ENCODE measurements at places on chromosomes 7 and 10. TPM values are rescaled to one million over a fixed set of nuclear protein-coding genes. Genes with fewer than 3 reads are reported as not detected.

The DIP2C gene
- total RNA-seq: 20.3 TPM

GRCh38 chr10:125625586-125625985 lies 57.4 kb downstream of the TEX36 start:
- peak; percentile 64 for DNase-seq

DNA sequence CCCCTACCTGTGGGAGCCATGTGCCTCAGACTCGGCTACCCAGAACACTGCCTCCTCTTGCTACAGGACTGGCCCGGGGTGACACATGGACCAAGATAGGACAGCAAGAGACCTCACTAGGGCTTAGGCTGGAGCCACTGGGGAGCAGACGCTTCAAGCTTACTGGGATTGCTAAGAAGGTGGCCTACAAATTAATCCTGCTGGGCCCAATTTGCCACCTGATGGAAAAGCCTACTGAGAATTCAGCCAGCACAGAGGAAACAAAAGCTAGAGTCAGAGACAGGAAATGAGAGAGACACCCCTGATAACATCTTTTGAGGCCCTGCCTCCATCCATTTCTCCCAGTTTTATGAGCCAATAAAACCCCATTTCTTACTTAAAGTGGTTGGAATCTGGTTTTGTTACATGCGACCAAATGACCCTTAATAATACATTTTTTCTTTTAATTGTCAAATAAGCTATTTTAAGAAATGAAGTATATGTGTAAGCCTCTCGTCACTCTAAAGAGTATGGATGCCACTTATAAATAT lies 282.1 kb downstream of the CXCL12 start:
- DNase-seq: no peak

DNA sequence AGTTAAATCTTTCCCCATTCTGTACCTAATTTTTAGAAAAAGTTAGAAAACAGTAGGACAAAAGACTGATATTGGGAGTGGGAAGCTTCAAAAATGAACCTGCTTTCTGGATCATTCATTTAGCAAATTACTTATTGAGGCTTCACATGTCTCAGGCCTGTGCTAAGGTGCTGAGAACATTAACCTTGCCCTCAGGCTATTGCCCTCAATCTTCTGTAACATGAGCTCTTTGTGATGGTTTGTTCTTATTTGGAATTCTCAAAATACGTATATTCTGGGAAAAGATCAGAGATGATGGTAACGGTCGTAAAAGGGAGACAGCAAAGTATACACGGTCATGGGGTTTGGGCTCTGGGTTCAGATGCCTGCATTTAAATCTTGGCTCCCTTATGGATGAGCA lies 39.5 kb upstream of the PRKG1 start:
- DNase-seq: no peak

DNA sequence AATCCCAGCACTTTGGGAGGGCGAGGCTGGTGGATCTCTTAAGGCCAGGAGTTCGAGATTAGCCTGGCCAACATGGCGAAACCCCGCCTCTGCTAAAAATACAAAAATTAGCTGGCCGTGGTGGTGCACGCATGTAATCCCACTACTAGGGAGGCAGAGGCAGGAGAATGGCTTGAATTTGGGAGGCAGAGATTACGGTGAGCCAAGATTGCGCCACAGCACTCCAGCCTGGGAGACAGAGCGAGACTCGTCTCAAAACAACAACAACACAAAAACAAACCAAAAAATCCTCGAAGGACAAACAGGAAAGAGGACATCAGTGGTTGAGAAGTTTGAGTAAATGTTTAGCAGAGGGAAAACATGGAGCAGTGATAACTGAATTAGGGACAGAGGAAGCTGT lies 52.3 kb upstream of the FAM3C start:
- no peak for DNase-seq

The PROSER2 gene
- 8.5 TPM for total RNA-seq

GRCh38 chr7:93375603-93376002 lies 143.4 kb downstream of the VPS50 start:
- no peak for DNase-seq

DNA sequence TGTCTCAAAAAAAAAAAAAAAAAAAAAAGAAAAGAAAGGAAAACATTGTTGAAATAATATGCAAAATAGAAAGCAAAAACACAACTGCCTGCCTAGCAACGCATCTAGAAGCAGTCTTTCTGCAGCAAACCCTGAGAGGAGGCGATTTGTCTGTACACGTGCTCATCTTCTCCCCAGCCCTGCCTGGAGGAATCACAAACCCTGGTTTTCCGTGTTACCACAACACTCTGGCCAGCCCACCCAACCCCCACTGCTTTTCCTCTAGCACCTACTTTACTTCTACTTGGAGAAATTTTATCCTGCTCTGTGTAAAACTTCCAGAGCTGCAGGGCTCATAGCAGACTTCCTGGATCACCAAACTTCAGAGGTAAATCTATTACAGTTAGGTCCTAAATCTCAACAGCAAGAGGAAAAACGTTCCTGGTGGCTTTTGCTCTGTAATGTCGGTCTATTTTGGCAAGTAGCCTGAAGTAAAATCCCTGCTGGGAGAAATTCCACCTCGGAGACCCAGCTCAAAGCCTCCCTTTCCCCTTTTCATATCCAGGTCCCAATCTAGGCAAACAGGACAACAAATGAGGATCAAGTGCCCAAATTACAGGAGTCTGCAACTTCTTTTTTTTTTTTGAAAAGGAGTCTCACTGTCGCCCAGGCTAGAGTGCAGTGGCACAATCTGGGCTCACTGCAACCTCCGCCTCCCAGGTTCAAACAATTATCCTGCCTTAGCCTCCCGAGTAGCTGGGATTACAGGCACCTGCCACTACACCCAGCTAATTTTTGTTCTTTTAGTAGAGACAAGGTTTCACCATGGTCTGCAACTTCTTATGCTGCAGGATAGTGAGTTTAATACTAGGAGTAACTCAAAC lies 91.6 kb downstream of the DNMBP start:
- peak; percentile 26 for DNase-seq

The TMED4 gene
- 171 TPM for total RNA-seq

The PSPH gene
- 17.7 TPM for total RNA-seq

The SPACDR gene
- not detected for total RNA-seq

DNA sequence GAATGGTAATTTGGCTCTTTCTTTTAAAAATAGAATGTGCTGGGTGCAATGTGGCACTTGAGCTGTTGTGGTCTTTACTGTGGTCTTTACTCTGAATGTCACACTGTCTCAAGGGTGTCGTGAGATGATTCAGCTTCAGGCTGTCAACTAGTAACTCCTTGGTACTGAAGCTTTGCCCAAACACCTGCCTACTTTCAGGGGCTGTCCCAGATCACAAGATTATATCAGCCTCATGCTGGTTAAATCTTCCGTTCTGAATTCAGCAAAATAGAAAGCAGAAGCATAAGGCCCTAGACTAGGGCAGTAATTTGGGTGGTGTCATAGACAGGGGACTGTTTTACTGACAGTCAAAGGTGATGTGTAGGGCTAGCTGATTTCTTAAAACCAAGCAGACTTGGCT lies 110.9 kb downstream of the BAMBI start:
- no peak for DNase-seq

DNA sequence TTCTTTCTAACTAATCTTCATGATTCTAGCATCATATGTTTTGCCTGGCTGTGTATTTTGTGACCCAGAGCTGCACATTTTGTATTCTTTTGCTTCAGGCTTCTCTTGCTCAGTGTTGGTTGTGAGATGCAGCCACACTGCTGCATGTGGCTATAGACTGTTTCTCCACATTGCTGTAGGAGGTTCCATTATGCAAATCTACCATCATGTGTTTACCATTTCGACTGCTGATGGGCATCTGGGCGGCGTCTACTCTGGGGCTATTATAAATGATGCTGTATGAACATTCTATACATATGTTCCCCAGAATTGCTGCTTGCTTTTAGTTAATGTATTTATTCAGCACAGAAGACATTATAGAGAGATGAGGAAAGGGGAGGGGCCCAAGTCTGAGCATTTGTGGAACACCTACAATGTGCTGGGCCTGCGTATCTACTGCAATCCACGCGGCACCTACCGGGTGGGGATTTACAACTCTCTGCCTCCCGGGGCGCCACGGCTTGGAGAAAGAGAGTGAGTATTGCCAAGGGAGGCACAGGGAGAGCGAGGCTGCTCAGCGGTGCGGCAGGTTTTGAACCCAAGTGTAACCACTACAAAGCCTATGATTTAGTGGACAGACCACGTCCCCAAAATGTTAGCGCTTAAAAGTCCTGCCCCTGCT lies 172.5 kb downstream of the PRKAG2 start:
- no peak for DNase-seq

The NDUFB8 gene
- 144 TPM for total RNA-seq

DNA sequence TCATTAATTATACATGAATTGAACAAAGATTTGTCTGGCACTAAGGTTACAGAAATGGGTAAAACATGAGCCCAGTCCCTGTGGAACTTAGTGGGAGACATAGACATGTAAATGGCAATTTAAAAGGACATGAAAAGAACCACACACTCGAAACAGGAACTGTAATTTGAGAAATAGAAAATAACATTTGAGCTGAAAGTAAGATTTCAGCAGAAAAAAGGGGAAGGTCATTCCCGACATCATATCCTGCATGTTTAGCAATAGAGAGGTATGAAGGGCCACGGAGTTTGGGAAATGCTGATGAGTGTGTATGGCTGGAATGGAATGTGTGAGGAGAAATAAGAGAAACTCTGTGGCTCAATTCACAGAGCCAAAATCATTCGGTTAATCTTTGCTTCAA lies 175.4 kb upstream of the AHR start:
- DNase-seq: no peak

- DNase-seq: no peak
Observed at GRCh38 chr10:48497780-48498770, 106.8 kb downstream of the ARHGAP22 start.

DNA sequence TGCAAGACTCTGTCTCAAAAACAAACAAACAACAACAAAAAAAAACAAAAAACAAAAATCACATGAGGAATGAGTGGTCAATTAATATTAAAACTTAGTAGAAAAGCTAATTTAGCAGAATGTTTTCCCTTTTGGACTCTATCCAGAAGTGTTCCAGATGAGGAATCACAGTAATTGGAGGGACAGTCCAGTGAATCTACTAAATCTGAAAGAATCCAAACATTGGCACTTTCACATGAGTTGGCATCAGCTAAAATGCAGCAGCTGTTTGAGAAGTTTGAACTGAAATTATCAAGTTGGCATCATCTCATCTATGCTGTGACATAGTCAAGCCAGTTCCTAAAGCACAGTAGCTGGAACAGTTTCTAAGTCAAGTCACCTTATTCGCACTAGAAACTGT lies 367.8 kb downstream of the PPP1R3A start:
- DNase-seq: no peak

- DNase-seq: no peak
Observed at GRCh38 chr7:157293413-157293788, 43.4 kb upstream of the DNAJB6 start.

GRCh38 chr7:18590744-18591340 lies 95.3 kb downstream of the HDAC9 start:
- DNase-seq: no peak

- DNase-seq: peak; percentile 18
Observed at GRCh38 chr7:141737118-141737835, 881 bp upstream of the SSBP1 start.

DNA sequence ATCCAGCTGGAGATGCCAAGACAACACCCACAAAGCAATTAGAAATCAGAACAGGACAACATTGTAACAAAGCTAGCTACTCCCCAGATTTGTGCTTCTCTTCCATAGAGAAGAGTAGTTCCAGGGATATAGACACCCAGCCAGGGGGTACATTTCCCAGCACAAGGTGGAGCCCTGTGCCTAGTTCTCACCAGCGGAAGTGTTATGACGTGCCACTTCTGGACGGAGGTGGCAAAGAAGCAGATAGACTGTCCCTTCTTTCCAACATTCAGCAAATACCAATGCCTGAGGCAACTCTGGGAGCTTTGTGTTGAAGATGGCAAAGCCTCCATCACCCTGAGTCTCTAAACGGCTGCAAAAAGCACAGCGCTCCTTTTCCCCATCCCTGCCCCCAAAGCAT lies 23.4 kb upstream of the GSAP start:
- DNase-seq: peak; percentile 57

GRCh38 chr10:7412928-7413282 lies 2.1 kb upstream of the SFMBT2 start:
- DNase-seq: no peak

GRCh38 chr7:18890885-18891621 lies 226.4 kb downstream of the TWIST1 start:
- DNase-seq: no peak

DNA sequence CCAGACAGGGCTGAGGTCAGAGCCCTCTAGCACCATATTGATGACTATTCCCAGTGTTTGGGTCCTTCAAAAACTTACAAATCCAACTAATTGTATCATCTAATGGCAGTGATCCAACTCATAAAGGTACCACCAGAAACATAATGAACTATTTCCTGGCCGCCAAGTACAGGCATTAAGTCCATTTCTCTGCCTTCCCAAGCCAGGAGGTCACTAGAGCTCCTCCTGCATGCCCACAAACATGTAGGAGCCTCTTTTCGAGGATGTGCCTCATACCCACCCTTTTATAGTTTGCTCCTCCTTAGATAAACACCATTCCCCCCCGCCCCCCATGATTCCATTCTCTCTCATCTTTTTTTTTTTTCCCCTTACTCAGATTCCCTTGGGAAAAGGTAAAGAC lies 91.3 kb downstream of the CHN2 start:
- DNase-seq: no peak

DNA sequence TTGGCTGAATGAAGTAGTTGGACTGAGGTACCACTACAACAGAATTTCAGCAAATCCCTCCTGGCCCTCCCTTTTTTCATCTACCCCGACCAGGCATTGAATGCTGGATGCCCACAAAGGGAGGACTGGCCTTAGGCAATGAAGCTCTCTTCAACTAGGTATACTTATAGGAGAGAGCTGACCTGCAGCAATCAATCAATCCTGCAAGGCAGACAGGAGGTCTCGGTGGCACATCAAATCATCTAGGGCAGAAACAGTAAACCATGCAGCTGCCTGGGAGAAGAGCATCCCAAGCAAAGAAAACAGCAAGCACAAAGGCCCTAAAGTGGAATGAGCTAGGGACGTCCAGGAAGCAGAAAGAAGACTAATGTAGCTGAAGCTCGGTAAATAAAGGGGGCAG lies 2.4 kb upstream of the ABRAXAS2 start:
- DNase-seq: no peak

The CPA1 gene
- 0.96 TPM for total RNA-seq

DNA sequence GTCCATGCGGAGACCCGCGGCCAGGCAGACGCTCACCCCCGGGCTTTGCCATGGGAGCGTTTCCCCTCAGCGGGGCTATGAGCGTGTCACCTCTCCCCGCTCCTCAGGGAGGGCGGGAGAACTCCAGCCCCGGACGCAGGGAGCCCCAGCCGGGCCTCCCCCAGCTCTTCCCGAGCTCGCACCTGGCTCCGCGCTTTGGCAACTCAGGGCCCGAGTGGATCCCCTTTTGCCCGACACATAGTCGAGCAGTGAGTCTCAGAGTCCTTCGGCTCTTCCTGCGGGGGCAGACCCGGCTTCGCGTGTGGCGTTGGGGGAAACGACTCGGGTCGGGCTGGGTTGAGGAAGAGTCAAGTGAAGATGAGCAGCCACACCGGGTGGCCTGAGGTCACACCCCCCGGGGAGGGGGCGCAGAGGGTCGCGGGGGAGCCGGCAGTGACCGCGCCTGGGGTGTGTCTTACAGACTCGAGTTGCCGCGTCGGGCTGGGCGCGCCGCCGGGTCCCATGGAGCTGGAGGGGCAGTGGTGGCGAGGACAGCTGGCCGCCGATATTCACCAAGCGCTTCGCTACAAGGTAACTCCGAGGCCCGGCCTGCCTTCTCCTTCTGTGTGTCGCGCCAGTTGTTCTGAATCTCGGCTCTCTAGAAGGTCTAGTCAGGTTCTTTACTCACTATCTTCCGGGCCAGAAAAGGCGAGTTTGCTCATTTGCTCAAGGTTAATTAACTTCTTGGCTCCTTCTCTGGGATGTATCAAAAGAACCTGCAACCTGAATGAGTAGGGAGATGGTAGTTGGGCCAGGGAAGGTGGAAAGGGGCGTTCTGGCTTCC lies 721 bp downstream of the CCNJ start:
- DNase-seq: peak; percentile 20

The EPHB4 gene
- 31.8 TPM for total RNA-seq
